NCI-H226 (cell line): ENCODE measurements at places on chromosomes 6 and 20.

DNA sequence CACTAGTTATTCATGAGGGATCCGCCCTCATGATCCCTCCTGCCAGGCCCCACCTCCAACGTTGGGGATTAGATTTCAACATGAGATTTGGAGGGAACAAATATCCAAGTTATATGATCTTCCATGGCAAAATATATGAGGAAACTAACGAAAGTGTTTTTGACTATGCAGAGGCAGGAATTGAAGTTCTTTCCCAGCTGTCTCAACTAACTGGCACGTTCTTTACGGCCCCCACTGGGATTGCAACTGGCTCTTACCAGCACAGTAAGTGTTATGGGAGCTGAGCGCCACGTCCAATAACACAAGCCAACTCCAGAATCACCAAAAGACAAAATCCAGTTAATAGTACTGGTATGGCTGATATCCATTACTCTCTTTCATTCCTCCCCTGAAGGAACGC is 66.6 kb downstream of the ECT2L start:
- DNase-seq = no peak

DNA sequence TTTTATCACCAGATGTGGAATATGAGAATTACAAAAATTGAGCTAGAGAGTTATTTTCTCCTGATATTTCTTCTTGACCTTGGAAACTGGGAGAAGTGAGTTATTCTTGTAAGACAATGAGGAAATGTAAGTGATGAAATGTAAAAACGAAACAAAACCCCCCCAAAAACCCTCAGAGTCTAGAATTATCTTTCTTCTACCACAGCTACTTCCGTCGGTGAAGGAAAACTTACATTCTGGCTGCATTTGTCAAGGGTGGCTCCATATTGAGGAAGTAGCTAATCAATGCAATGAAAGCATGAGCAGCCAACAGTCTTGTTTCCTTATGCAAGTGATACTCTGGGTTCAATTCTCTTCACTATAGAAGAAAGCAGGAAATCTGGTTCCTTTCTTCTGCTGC is 661.7 kb upstream of the CITED2 start:
- DNase-seq = no peak

DNA sequence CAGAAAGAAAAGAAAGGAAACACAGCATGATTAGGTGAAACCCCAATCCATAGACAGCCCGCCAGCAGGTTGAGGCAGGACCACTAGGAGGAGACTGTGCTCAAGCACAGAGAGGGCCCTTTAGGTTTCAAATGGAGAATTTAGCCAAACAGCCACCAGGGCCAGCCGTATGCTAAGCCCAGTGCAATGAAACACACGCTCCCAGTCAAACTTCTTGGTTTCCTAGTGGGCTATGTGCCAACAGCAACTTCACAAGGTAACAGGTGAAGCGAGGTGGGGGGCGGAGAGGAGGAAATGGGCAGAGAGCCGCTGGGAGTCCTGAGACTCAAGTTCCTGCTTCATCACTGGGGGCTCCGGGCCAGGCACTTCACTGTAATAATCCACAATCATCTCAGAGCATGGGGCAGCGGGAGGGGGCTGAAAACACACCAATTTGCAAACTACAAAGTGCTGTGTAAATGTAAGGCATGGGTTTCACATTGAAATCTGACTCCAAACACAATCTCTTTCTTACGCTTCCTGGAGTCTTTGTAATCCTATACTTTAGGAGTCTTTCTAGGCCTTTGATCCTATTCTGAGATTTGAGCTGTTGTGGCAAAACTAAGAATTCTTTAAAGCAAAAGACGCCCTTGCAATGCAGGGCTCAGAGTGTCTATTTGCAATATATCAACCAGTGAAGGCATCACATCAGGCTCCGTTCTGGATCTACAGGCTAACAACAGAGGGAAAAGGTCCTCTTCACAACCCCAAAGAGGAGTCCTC is 117.3 kb downstream of the OPRM1 start:
- no peak for DNase-seq

DNA sequence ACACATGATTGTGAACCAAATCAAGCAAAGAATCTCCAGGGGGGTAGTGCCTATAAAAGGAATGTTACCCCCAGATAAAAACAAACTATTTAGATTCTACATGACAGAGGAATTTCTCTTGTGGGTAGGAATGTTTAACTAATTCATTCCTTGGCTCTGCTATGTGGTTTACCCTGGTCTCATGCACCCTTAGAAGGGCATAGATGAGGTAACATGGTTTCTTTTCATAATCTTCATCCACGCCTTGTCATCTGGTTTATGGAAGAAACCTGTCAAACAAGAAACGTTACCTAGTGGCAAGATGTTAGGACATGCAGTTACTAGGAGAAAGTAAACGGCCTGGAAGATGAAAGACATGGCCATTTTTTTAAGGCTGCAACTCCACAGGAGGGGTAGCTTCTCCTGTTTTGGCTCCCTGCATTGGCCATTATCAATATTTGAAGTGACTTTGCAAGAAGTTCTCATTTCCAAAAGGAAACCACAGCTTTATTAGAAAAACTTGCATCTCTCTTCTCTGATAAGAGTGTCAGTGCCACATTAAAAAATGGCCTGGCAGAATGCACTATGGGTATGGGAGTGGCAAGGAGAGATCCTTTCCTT is 45.5 kb downstream of the STX11 start:
- peak; percentile 72 for DNase-seq

DNA sequence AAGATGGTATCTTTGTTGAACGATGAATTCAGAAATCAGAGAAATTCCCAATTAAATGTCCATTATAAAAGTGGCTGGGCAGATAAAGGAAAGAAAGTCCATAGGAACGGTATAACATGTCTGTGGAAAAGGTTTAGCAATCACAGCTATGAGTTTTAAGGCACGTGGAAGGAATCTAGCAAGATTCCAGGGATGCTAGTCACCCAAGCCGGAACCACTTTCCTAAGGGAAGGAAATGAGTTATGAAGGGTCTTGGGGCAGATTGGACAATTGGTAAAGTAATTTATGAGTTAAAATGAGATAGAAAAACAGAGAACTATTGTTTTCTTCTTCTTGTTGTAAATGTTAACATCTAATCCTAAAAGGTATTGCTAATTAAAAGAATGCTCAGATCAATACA is 384.8 kb downstream of the ADGRB3 start:
- DNase-seq = no peak

- no peak for DNase-seq
Measured at GRCh38 chr6:126076992-126077664, 90.8 kb downstream of the TRMT11 start.

- no peak for DNase-seq
Measured at GRCh38 chr6:40620574-40621240, 33.5 kb upstream of the LRFN2 start.

GRCh38 chr6:146311079-146311478 is 232.6 kb upstream of the RAB32 start:
- DNase-seq = no peak

GRCh38 chr6:2542101-2542857 is 208.4 kb downstream of the MYLK4 start:
- no peak for DNase-seq

GRCh38 chr6:134324141-134324540 is 6.2 kb upstream of the SGK1 start:
- DNase-seq = no peak

GRCh38 chr6:72421387-72421786 is 200.5 kb upstream of the KCNQ5 start:
- no peak for DNase-seq

- DNase-seq = no peak
Measured at GRCh38 chr20:39309458-39309857, 347.3 kb downstream of the DHX35 start.

GRCh38 chr6:17505767-17506280 is 94.3 kb upstream of the FAM8A1 start:
- DNase-seq = peak; percentile 43

DNA sequence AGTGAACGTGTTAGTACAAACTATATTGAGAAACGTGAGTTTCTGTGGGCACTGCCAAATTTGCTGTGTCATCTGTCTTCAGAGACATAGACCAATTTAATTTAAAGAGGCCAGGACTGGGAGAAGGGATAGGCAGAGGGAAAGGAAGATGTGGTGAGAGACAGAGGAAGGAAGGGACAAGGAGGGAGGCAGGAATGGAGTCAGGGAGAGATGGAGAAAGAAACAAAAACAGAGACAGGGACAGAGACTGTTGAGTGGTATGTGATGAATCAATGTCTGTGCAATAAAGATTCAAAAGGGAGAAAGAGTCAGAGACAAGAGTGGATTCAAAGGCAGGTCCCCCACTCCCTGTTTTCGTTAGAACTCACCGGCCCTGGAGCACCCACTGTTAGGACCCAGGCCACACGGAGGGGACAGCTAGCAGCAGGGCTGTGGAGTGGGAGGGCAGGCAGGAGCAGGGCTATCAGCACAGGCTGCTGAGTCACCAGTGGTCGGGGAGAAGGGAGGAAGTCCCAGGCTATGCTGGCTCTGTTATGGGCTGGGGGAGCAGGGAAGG is 51.6 kb upstream of the CHD6 start:
- no peak for DNase-seq

DNA sequence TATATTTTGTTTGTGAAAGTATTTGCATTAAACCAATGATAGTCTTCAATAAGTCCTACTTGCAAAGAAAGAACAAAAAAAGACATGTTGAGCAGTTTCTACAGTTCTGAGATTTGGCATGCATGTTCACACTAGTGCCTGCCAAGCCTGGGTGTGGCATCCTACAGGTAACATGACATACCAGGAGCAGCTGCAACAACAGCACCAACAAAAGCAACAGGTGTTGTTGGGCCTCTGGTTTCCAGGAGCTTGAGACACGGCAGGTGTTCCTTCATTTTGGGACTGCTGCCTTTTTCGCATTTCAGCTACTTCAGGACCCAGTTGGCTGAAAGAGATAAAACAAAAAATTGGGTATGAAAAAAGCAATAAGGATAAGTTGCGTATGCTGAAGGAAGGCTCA is 41.2 kb upstream of the MTRF1L start:
- DNase-seq = no peak

GRCh38 chr6:43981363-43981990 is 145.8 kb downstream of the MRPL14 start:
- no peak for DNase-seq

DNA sequence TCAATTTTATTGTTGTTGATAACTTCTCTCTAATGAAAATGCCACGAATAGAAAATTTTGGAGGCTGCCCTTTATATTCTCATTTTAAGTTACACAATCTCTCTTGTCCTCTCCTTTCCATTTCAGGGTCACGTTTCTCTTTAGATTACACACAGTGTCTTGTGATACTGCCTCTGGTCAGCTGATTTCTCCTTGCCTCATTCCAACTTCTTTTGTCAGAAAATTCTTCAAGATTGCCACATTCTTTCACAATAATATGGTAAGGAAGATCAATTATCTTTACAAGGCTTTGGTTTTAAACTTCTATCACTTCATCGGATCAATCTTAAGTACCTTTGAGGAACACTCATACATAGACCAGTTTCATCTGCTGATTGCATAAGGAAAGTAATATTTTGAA is 370.3 kb downstream of the RFPL4B start:
- DNase-seq = no peak
